ENCODE measurements at places on chromosomes 7 and 10. TPM values are rescaled to one million over a fixed set of nuclear protein-coding genes. Genes with fewer than 3 reads are reported as not detected.

DNA sequence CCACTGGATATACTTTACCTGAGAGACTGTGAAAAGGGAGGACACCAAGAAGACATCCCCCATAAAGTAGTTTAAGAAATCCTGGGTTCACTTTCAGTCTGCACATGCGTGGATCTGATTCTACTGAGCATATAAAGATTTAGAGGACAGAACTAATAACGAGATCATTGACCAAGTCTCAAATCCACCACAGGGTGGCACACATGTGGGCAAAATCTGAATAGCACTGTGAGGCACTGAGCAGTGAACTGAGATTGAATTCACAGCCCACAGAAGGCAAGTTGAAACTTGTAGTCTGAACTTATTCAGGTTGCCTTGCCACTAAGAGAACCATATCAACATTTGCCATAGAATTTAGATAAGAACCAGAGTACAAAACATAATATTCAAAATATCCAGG, 818.6 kb downstream of the GRID1 start:
- DNase-seq = peak; percentile 86

- no peak for DNase-seq
Measured at GRCh38 chr7:87797395-87797794, 78.8 kb downstream of the SLC25A40 start.

GRCh38 chr7:128255271-128255670, 14.2 kb downstream of the LEP start:
- DNase-seq = no peak

GRCh38 chr7:155227788-155228458, 69.8 kb upstream of the INSIG1 start:
- no peak for DNase-seq

- no peak for DNase-seq
Measured at GRCh38 chr7:115135146-115135545, 213.3 kb downstream of the MDFIC start.

GRCh38 chr7:112701456-112701855, 88.7 kb downstream of the TMEM168 start:
- no peak for DNase-seq

GRCh38 chr7:27191161-27191731, 6.2 kb upstream of the HOXA11 start:
- DNase-seq = no peak

- no peak for DNase-seq
Measured at GRCh38 chr10:26310361-26310760, 93.8 kb downstream of the GAD2 start.

GRCh38 chr7:96179837-96180236, 142.1 kb downstream of the SLC25A13 start:
- DNase-seq = no peak

DNA sequence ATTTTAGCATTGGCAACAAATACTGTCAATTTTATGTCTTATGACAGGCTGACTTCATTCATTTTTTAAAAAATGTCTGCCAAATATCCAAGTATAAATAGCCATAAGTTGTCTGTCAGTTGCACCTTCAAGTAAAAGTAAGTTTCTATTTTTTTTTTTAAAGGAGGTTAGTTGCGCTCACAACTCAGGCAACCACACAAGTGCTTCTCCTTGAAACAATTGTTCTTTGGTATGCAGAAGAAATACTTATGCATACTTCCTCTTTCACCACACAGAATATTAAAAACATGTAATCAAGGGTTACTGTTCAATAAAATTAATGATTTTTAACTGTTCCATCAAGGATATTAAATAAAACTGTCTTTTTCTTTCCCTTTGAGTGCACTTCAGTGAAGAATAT, 97.9 kb downstream of the RTKN2 start:
- DNase-seq = no peak

DNA sequence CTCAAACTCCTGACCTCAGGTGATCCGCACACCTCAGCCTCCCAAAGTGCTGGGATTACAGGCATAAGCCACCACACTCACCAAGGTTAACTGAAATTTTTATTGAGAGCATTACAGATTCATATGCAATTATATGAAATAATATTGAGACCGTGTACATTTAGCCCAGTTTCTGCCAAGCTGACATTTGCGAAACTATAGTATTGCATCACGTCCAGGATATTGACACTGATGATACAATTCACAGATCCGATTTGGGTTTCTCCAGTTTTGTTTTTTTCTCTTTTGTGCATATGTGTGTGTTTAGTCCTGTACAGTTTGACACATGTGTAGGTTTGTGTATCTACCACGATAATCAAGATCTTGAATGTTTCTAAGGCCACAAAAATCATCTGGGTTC, 627.9 kb upstream of the FOXK1 start:
- DNase-seq = peak; percentile 35

- no peak for DNase-seq
Measured at GRCh38 chr7:43379210-43379609, 203.7 kb upstream of the STK17A start.

DNA sequence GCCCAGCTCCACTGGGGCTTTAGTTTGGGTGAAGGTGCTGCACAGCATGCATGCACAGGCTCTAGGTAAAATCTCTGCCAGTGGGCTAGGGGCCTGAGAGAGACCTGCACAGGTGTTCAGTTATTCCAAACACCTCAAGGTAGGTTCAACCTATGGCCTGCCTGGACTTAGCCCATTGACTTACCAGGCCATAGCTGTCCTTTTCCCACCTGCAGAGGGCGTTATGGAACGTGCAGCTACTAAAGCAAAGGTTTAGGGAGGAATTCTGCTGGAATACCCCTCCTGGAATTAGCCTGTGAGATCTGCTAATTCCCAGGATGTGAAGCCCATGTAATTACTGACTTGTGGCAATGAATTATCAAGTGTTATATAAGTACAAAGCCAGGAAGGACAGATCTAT, 3.6 kb downstream of the VWC2 start:
- peak; percentile 20 for DNase-seq

DNA sequence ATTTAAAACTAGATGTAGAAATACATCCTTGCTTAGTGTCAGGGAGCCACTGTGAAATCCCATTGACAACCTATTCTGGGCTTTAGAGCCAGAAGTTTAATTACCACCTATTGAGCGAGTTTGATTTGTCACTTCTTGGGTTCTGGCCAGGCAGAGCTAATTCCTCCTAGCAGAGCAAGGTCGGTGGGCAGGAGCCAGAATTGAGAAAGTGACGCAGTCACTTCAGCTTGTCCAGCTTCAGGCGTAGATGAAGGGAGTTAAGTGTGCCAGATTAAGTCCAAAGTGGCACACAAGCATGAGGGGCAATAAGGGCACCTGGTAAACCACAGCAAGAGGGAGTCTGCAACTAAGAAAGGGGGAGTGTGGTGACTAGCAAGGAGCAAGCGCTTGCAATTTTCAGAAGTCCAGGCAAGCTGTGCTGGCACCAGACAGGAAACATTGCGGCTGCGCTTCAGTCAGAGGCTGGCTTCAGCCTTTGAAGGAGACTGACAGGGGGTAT, 119.4 kb downstream of the ST7 start:
- DNase-seq = peak; percentile 49

DNA sequence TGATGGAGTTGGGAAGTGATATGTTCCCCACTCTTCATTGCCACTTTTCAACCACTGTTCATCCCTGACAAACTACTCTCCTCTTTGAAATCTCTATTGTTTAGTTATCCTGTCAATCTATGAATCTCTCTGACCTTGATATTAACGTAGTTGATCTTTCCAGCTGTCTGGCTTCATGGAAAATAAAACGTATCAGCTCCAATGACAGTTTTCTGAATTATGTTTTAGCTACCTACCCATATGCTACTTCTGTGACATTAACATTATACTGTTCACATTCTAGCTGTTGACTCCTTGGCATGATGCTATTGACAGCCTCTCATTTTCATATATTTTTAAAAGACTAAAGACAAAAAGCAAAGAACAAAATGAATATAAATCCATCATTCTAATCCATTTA, 53.3 kb downstream of the PCLO start:
- no peak for DNase-seq

- DNase-seq = no peak
Measured at GRCh38 chr7:39265641-39266591, 288.2 kb downstream of the POU6F2 start.

- DNase-seq = no peak
Measured at GRCh38 chr10:4066581-4067390, 281.8 kb upstream of the KLF6 start.

- peak; percentile 86 for DNase-seq
Measured at GRCh38 chr10:100998183-100998990, 1.2 kb upstream of the LZTS2 start.

DNA sequence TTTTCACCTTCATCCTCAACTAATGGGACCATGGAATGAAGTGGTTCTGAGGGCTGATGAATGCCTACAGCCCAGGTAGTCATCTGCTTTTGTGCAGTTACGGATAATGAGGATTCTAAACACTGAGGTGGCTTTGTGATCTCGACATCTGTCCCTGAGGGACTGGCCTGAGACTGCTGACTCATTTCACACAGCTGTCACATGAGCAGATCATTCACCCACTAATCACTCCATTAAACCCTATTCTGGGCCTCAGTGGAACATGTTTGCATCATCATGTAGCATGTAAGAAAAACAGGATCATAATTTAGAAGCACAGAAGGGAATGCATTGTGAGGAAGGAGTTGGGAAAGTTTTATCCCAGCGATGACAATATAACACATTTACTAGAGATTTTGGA, 79.4 kb upstream of the FEZF1 start:
- DNase-seq = no peak

GRCh38 chr7:94620703-94621118, 35.2 kb downstream of the SGCE start:
- peak; percentile 97 for DNase-seq

GRCh38 chr7:84911077-84911476, 275.8 kb downstream of the SEMA3D start:
- no peak for DNase-seq

- DNase-seq = no peak
Measured at GRCh38 chr7:158811894-158812293, 17.4 kb downstream of the ESYT2 start.

DNA sequence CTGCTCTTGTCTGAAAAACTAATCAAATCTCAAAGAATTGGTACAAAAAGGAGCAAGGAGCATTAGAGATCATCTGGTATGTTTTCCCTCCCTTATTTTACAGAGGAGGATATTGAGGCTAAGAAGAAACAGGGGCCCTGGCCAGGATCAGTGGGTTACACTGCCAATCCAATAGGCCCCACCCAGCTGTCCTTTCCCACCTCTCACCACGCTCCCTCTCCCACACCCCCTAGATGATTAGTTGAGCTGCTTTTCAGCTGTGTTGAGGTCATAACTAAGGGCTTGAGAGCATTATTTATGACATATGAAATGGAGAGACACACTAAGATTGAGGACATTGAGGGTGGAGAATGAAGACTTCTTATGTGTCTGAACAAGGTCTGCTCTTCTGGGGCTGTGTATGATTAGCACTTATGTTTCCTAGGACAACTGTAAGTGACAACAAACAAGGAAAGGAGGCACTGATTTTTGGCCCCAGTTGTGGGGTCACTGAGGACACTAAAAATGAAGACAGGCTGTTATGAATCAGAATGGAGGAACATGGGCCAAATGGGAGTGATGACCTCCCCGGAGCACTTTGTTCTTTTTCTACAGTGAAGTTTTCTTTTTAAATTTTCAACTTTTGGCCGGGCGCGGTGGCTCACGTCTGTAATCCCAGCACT, 26.5 kb downstream of the VWA2 start:
- no peak for DNase-seq

GRCh38 chr10:80540981-80541750, 3.5 kb downstream of the SH2D4B start:
- no peak for DNase-seq

DNA sequence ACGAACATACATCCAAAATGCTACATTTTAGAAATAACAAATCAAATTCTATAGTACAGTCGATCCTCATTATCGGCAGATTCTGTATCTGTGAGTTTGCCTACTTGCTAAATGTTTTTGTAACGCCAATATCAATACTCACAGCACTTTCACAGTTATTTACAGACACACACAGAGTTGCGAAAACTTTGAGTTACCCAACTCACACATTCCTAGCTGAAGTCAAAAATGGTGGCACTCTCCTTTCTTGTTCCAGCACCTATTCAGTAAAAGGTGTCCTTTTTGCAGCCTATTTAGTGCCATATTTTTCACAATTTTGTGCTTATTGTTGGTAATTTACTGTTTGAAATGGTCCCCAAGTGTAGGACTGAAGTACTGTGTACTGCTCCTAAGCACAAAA, 161.7 kb downstream of the AKR1D1 start:
- DNase-seq = peak; percentile 40

- peak; percentile 47 for DNase-seq
Measured at GRCh38 chr7:94449151-94449725, 54.5 kb downstream of the COL1A2 start.

- no peak for DNase-seq
Measured at GRCh38 chr10:59774451-59774850, 21.2 kb upstream of the MRLN start.

DNA sequence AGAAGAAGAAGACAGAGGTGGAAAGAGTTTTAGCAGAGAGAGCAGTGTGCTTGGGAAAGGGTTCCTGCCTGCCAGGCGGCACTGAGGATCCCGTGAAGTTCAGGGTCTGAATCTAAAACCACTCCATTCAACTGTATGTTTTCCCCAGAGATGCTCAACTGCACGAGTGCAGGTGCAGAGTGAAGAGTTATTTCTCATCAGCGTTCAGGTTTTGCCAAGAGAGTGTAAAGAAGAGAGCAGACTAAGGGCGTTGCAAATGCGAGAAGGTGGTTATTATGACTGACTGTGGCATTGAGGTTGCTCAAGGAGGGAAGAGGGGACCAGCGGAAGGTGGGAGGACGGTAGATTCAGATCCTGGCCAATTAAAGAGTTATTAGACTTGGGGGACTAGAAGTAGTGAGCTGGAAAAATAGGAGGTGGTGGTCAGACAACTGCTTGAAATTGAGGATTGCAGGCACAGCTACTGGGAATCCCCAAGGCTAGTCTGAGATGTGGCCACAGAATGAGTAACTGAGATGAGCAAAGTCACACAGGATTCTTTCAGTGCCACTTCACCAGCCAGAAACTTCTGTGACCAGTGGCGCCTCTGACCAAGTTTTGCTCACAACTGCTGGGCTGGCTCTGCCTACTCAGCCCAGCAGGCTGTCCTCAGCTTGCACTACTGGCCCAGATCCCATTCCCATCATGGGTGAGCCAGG, 29.1 kb downstream of the STRA8 start:
- DNase-seq = no peak

GRCh38 chr10:99374526-99374925, 45.4 kb downstream of the CNNM1 start:
- peak; percentile 74 for DNase-seq

The ACSM6 gene
- total RNA-seq = not detected

The EPHB6 gene
- 1.4 TPM for total RNA-seq

The UCN3 gene
- total RNA-seq = not detected

The TBC1D12 gene
- 5.4 TPM for total RNA-seq

The LRRC17 gene
- total RNA-seq = 0.21 TPM

The NEUROG3 gene
- total RNA-seq = not detected

The GIMAP1 gene
- not detected for total RNA-seq

The LRRC61 gene
- 8.4 TPM for total RNA-seq

The GPR26 gene
- total RNA-seq = not detected

The AKR1C3 gene
- 22.9 TPM for total RNA-seq

The TMEM196 gene
- total RNA-seq = not detected

The HBP1 gene
- 30.2 TPM for total RNA-seq

The VWDE gene
- 3.0 TPM for total RNA-seq

The EPDR1 gene
- not detected for total RNA-seq

The HTR5A gene
- not detected for total RNA-seq

The ELAPOR2 gene
- total RNA-seq = 21.3 TPM

The RBP3 gene
- total RNA-seq = not detected

The TMEM213 gene
- not detected for total RNA-seq

The ECHDC3 gene
- 21.7 TPM for total RNA-seq

The OR13A1 gene
- not detected for total RNA-seq

The C7orf57 gene
- total RNA-seq = 0.52 TPM

The NAT16 gene
- not detected for total RNA-seq

The C10orf90 gene
- not detected for total RNA-seq
